ENCODE measurements at places on chromosomes 4 and X.

GRCh38 chrX:119093991-119094735 lies 21.4 kb downstream of the CT47C1 start:
- no peak for DNase-seq

DNA sequence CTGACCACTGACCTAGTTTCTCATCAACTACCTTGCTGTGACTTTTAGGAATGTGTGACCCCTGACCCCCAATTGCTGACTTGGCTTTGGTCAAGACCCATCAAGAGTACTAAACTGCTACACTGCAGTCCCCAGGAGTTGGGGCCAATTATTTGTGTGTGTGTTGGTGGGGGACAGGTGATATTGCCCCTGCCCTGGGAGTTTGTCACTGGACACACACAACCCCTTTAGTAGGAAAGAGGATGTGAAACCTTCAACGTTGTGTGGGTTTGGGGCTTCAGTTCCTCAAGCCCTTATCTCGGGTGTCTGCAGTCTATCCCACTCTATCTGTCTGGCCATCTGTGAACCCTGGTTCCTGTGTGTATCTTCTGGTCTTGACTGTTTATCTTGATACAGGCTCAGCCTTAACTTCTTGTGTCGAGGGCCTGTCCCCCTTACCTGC lies 6.5 kb downstream of the SASH3 start:
- DNase-seq: no peak

- no peak for DNase-seq
Observed at GRCh38 chr4:54587107-54587891, 70.5 kb upstream of the KIT start.

GRCh38 chrX:1468250-1468772 lies 15.6 kb upstream of the ASMTL start:
- no peak for DNase-seq

GRCh38 chr4:138407329-138407728 lies 165.2 kb upstream of the SLC7A11 start:
- no peak for DNase-seq

- no peak for DNase-seq
Observed at GRCh38 chr4:140904904-140905303, 148.7 kb upstream of the TBC1D9 start.

GRCh38 chr4:101217353-101218031 lies 129.8 kb downstream of the PPP3CA start:
- no peak for DNase-seq
